ENCODE measurements at places on chromosomes 6 and 20.

- ATAC-seq: no peak
These were observed 184.9 kb downstream of the EYA4 start for GRCh38 chr6:133426038-133426437.

DNA sequence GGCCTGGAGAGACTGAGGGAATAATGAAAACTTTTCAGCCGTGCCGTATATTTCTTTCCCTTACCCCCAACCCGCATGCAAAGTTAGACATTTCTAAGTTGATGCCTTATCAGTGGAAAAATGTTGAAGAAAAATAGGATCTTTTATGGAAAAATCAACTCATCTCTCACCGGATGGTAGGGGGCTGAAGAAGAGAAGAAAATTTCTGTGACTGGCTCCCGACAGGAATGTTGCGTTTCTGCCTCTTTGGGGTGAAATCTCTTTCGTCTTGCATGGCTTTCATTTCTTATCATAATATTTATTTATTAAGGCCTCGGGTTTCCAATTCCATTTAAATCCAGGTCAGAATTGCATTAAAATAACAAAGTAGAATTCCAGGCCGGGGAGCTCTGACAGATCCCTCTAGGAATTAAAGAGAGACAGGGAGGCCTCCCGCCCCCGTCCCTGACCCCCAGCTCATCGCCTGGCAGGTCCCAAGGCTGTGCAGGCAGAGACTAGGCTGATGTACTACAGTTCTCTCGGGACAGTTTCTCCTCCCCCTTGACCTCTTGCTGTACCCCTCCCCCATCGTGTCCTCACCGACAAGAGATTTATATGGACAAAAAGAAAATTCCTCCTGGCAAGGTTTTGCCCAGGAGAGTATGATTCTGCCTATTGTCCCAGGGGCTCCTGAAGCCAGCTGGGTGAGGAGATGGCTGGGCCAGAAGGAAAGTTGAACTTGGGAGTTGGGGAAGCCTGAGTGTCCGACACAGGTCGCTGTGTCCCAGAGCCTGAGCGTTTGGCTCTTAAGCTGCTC, 1.3 kb downstream of the SCUBE3 start:
- no peak for ATAC-seq

DNA sequence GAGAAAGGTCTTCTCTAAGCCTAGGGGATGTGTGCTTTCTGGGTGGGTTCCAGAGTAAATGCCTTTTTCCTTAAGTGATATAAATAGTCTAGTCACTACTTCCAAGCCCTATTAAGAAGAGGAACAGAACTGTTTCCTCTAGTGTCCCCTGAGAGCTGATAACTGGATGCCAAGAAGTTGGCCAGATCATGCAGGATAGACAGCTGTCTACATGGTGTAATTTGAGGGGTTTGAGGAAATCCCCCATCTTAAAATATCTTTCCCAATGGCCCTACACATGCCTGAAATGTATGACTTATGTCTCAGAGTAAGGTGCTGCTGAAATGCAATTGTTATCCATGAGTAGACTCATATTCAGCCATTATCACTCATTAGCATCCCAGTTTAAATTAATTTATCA, 20.2 kb upstream of the PIM1 start:
- no peak for ATAC-seq

DNA sequence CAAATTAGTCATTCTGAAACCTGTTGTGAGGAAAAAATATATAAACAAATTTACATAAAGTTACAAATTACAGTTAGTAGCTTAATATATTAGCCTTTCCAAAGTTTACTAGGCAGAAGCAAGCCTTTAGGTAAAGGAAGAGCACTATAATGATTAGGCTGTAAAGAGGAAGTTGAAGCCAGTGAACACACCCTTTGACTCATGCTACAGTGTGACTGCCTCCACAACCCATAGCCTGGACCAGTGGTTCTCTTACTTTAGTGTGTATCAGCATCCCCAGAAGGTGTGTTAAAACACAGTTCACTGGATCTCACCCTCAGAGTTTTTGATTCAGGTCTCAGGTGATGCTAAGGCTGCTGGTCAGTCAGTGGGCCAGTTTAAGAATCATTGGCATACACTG, 91.4 kb upstream of the DEFB112 start:
- ATAC-seq: no peak

GRCh38 chr6:84728602-84729001, 35.8 kb downstream of the TBX18 start:
- ATAC-seq: no peak

DNA sequence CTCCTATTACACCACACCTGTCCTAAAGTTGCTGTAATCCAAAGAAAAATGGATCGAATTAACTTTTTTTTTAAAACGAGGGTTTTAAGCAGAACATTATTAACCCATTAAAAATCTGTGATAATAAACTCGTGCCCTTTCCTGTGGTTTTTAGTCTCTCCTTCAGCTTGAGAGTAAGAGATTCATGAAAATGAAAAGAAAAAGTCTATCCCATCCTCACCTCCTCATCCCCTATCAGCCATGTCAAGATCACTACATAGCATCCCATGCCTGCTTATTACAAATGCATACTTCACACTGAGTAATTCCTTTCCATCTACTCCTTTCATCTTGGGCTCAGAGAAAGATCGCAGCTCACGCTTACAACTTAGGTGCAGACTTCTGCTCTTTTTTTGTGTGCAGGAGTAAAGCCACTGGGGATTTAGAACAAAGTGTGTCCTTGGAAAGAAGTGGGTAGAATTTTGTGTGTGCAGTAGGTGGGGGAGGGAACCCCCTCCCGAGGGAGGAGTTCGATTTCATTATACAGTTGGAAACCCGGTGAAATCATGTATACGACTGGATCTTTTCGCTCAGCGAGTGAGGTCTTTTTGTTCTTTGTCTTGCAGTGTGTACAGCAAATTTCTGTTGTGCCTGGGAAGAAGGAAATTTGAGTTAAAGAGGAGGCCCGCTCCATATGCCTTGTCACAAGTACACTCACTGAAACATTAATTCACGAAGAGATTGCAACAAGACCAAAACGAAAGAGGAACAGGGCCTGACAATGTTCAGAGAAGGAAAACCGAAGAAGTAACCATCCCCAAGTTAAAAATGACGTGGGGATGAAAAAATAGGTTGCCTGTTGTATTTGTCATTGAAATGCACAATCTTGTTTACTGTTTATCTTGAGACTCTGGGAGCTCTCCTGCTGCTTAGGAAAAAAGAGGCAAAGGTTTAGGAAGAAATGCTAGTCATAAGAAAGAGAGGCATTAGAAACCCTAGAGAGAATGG, 146.5 kb upstream of the ZNF217 start:
- peak; percentile 85 for ATAC-seq

GRCh38 chr6:79494841-79495240, 42.4 kb downstream of the LCA5 start:
- ATAC-seq: no peak

DNA sequence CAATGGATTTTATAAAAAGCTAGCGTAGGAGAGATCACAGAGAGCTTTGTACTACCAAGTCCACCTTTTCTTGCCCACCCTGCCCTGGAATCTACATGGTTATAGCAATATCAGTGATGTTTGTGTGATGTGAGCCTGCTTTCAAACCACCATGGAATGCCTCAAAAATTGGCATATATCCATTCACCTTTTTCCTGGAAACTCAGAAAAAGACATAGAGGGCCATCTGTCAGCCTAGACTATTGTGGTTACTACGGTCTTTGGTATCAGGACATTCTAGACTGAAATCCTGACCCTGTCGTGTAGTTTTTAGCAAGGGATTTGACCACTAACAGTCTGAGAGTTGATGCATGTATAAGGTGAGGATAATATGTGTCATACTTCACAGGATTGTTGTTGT, 239.6 kb downstream of the GRIK2 start:
- no peak for ATAC-seq

DNA sequence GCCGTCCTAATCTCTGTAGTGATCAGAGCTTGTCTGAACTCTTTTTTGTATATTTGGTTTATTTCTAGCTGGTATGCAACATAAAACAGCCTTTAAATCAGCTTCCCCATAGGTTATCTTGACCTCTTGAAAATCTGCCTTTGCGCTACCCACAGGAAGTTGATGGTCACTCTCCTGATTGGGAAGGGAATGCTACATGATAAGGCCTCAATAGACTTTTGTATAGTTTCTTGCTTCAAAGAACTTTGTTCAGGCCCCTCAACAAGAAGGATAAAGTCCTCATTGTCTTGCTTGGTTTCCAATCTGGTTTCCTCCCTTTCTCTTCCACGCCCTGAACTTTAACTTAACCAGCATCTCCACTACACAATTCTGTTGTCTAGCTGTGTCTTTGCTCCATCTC, 95.4 kb upstream of the TENT5A start:
- ATAC-seq: no peak

- ATAC-seq: no peak
These were observed 344.9 kb upstream of the MANEA start for GRCh38 chr6:95232446-95232845.

DNA sequence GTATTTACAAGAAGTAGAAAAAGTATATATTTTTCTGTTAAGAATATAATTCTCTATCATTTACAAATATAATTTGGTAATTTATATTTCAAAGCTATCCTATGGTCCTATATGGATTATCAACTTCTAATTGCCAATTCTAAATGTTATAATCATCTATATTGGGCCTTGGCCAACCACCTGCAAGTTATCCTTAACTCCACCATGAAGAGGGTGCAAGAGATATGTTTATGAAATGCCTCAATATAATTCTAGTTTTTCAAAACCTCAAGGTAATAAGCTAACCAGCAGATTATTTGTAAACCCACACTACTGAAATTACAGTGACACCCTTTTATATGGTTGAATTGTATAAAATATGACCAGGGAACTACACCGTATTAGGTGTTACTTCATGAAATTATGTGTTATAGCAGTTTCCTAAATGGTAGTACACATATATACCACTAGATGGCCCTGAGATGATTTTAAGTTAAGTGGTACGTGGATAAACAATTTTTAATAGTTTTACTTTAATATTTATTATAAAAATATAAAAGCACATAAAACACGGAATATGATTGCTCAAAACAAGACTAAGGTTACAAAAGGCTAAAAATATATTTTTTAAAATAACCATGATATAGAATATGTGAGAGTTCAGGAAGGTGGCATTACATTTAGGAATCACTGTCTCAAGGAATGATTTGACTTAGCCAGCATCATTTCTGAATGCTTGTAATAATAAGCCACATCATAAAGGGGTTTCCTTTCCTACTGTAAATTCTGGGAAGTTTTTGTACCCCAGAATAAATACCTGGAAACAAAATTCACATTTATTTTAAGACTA, 9.8 kb upstream of the PNISR start:
- ATAC-seq: no peak

DNA sequence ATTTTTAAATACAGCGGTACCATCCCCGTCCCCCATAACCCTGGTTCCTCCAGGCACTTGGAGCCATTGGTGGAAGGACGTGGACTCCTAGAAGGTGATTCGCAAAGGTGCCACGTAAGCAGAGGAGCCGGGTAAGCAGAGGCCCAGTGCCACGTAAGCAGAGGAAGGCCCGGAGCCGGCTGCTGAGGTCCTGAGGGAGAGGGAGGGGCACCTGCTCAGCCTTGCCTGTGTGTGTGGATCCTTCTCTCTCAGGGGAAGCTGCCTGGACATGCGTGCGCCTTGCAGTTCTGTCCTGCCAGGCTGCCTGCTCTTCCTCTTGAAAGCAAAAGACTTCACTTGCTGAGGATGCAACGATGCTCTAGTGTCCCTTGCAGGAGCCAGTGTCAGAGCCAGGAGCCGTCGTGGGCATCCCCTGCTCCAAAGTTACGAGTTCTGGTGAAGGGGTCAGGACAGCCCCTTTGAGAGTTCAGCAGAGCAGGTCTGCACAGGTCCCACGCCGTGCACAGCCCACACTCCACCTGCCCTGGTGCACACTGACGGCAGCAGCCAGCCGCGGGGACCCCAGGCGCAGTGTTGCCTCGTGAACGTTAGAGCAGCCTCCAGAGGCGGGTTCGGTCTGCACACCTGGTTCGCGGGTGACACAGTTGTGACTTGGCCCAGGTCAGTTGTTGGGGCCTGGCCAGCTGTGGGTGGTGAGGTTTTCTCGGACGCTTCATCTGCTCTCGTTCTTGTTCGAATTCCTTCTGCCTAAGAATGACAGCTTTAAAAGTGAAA, 1.9 kb upstream of the NKAIN4 start:
- ATAC-seq: no peak

DNA sequence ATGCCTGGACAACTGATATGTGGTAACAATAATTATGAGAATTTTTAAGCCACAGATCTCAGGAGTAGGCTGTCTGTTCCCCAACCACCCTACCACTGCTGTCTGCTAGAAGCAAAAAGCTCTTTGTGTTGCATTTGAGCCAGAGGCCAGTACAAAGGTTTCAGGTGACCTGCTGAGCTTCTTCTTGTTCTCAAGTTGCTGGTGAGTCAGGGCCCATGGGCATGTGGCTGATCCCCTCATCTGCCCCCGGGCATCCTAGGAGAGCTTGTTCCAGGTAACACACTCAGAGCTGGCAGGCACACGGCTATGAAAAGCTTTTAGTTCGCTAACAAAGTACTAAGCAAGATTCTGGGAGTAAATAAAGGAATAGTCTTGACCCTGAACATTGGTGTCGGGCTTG, 285.3 kb downstream of the CDC5L start:
- ATAC-seq: no peak

Measured in activated T-helper 17 cell treated with anti-CD3 and anti-CD28 coated beads, Interleukin-2, amount 50 U/mL, for 72 hours (primary cell).